DMS53 (cell line): ENCODE measurements at places on chromosomes 6 and 20.

GRCh38 chr6:166543603-166544295, 42.7 kb downstream of the RAMACL start:
- DNase-seq, result no peak

DNA sequence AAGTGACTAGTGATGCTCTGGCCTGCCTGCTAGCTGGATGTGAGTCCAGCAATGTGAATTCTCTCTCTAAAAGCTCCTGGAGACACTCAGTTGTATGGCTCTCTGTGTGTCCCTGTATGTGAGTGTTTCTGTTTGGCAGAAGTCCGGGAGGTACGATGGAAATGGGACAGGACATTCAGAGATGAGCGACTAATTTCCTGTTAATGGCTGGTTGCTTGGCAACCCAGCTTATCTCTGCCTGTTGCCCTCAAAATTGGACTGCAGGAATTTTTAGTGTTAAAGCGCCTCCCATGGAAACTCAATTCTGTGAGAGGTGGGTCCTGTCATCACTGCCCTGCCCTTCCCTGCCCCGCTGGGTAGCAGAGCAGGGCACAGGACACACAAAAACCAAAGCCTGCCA, 136.8 kb upstream of the LRFN2 start:
- DNase-seq, result no peak

DNA sequence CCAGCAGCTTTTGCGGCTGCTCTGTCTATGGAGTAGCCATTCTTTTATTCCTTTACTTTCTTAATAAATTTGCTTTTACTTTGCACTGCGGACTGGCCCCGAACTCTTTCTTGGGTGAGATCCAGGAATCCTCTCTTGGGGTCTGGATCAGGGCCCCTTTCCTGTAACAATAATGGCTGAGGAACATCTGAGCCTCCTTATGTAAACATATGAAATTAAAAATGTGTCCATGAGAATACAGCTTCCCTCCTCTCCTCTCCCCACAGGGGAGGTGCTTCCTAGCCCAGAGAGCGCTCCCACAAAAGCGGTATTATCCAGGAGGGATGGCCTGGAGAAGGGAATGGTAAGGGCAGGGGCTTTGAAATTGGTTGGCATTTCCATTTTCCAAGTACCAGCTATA, 81.1 kb downstream of the PSMG4 start:
- no peak for DNase-seq

DNA sequence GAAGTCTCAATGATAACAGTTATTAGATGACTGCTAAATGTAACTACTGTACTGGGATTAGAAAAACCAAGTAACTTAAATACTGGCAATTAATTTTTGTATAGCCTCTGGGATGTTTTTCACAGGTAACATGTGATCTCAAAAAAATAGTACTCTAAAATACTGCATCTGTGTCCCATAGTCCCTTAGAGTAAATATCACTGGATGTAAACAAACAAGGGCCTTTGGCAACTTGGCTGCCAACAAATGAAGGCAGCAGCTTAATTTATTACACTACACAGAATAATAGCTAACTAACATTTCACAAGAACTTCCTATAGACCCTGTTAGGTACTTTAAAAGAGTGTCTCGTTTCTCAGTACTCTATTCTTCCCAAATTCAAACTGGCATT, 14.0 kb downstream of the ARHGAP18 start:
- DNase-seq, result no peak

DNA sequence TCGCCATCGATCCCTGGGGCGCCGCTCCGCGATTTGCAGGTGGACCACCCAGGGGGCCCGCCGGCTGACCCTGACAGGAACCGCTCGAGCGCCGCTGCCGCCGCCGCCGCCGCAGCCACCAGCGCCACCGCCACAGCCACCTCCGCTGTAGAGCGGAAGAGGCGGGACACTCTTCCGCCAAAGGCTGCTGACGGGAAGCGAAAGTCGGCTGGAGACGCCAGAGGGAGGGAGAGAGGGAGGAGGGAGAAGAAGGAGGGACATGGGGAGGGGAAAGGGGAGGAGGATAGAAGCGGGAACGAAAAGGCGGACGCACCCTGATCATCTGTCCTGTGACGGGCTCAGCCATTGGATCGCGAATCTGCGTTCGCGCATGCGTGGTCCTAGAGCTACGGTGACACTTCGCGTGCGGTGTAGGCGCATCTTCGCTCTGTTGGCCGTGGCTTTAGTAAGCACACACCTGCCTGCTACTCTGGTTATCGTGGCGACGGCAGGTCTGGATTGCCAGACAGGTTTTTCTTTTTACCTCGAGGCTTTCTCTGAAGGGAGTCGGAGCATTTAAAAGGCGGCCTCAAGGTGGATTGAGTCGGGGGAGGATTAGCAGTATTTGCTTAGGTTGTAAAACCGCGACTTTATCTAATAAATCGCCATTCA, at the start of gene TMEM30A:
TMEM30A (minus strand) TSS at position 161 of the 651 bp plus-strand sequence; CDS start at position 7, 154 bp downstream.
- DNase-seq, result peak; percentile 100

- no peak for DNase-seq
Observed at GRCh38 chr6:56581296-56581925, 61.3 kb downstream of the DST start.

DNA sequence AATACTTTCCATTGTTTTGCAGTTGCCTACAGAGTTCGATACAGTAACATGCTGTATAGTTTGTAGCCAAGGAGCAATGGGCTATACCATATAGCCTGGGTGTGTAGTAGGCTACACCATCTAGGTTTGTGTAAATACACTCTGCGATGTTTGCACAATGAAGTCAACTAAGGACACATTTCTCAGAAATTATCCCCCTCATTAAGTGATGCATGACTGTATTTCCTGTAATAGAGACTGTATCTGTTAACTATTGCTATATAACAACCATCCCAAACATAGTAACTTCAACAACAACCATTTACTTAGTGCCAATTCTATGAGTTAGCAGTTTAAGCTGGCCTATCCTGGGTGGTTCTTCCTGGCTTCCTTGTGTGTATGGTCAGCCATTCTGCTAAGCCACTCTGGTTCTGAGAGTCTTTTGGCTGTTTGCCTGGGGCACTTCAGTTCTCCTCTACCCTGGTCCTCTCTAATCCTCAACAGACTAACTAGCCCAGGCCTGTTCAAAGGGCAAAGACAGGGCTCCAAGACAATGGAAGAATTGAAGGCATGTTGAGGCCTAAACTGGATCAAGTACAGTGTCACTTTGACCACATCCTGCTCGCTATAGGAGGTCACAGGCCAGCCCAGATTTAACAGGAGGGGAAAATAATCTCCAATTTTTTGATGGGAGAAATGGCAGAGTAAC, 124.0 kb downstream of the PLCB1 start:
- DNase-seq, result peak; percentile 98

GRCh38 chr20:41618807-41619311, 682 bp upstream of the CHD6 start:
- DNase-seq, result peak; percentile 78

- DNase-seq, result no peak
Observed at GRCh38 chr6:87807475-87807874, 105.4 kb upstream of the AKIRIN2 start.

DNA sequence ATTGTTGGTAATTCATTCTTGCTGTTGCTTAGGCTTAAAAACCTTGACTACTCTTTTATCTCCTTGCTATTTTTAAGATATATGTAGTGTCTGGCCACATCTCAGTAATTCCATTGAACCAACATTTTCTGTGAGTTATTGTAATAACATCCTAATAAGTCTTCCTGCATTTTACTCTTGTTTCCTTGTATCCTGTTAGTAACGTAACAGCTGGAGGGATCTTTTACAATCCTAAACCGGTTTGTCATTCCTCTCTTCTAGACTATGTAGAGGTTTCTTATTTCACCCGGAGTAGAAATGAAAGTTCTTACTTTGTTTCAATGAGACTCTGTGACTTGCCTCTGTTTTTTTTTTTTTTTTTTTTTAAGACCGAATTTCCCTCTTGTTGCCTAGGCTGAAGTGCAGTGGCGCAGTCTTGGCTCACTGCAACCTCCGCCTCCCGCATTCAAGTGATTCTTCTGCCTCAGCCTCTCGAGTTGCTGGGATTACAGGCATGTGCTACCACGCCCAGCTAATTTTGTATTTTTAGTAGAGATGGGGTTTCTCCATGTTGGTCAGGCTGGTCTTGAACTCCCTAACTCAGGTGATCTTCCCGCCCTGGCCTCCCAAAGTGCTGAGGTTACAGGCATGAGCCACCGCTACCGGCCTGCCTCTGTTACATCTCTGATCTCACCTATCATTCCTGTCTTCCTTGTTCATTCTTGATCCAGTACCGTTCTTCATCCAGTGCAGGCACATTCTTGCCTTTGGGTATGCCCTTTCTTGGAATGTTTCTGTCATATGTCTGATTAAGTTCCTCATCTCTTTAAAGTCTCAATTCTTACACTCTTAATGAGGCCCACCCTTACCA, 44.7 kb downstream of the NCOA3 start:
- no peak for DNase-seq

DNA sequence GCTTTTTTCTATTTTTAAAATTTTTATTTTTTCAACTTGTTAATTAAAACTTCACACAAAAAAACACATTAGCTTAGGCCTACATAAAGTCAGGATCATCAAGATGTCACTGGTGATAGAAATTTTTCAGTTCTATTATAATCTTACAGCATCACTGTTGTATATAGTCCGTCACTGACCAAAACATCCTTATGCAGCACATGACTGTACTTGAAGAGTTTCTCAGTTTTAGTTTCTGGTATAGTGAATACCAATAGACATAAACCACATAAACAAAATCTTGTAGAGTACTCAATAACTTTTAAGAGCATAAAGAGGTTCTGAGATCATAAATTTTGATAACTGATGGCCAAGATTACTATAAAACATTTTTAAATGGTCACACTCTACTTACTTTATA, 71.8 kb downstream of the ASCC3 start:
- DNase-seq, result no peak

DNA sequence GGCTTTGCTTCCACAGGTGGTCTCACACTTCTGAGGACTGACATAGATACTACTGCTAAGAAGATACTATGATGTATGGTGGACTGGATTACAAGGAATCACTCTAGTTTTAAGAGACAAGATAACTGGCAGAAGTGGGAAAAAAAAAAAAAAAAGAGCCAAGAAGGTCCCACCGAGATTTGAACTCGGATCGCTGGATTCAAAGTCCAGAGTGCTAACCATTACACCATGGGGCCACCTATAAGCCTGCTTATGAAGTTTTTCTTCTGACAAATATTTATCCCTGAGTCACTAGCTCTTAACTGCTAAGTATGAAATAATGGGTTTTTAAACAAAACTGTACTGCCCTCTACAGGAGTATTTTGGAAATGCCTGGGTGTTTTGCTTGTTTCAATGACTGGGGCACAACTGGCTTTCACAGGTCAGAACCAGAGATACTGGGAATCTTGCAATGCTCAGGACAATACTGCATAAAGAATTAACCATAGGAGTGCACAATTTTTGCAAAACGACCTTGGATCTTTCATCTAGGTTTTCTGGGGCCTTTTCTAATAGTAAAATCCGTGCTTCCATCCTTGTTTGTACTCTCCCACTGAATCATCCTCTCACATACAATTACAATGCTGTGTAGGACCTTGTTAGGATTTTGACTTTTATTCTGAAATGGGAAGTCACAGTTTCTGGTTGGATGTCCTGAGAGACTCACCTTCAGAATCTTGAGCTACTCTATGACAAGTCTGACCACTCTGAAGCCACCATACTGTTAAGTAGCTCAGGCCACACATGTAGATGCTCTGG, 116.3 kb downstream of the OR2B2 start:
- DNase-seq, result peak; percentile 93

GRCh38 chr6:36566418-36566905, 19.2 kb upstream of the STK38 start:
- DNase-seq, result no peak

- DNase-seq, result peak; percentile 10
Observed at GRCh38 chr6:36368921-36369865, 18.3 kb downstream of the ETV7 start.

- no peak for DNase-seq
Observed at GRCh38 chr6:3718407-3718806, 33.1 kb downstream of the PXDC1 start.

GRCh38 chr6:79687759-79688158, 56.6 kb downstream of the SH3BGRL2 start:
- DNase-seq, result peak; percentile 4

DNA sequence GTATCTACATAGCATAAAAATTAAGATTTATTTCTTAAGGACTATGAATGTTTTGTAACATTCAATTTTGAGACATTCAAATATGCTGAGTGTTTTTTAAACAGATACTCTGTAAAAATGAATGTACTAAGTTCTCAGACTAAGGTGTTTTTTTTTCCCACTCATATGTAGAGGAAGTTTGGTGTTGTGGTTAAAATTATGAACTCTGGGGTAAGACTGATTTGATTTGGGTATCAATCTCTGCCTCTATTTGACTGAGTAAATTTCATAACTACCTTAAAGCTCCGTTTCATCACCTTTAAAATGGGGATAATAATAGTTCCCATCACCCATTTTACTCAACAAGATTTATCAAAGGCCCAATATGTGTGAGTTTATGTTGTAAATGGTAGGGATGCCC, 386.6 kb upstream of the FLRT3 start:
- DNase-seq, result no peak

GRCh38 chr20:1130847-1131246, 12.4 kb downstream of the PSMF1 start:
- no peak for DNase-seq

- peak; percentile 93 for DNase-seq
Observed at GRCh38 chr6:2764610-2765165, 505 bp upstream of the WRNIP1 start.

GRCh38 chr6:53546281-53546680, 1.4 kb upstream of the GCLC start:
- no peak for DNase-seq

- DNase-seq, result peak; percentile 88
Observed at GRCh38 chr6:44257025-44257752, at the start of gene SLC35B2. Gene SLC35B2, minus strand, starts transcription at chr6:44257528. Its CDS starts 118 bp downstream, at chr6:44257410.

- DNase-seq, result no peak
Observed at GRCh38 chr6:45044086-45044485, 284.0 kb upstream of the RUNX2 start.

- DNase-seq, result no peak
Observed at GRCh38 chr6:1016329-1017302, 295.3 kb upstream of the FOXQ1 start.
